G401 (cell line): ENCODE measurements at places on chromosomes 13 and 19. TPM values are rescaled to one million over a fixed set of nuclear protein-coding genes. Genes with fewer than 3 reads are reported as not detected.

DNA sequence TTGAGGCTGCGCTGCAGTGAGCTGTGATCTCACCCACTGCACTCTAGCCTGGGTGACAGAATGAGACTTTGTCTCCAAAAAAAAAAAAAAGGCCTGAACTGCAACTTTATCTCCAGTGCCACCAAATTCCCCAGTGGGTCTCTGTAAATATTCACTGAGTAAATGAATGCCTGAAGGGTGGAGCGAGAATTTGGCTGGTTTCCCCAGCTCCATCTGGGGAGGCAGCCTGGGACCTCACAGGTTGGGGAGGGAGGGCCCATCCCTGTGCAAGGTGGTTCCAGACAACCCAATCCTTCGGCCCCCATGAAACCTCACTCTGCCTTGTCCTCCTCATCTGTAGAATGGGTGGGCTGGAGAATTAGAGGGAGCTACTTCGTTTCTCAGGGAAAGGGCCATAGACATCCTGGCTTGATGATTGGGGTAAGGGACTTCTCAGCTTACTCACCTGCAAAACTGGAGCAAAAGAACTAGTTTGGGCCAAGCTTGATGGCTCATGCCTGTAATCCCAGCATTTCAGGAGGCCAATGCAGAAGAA, 4.2 kb upstream of the PKN1 start:
- DNase-seq = no peak

DNA sequence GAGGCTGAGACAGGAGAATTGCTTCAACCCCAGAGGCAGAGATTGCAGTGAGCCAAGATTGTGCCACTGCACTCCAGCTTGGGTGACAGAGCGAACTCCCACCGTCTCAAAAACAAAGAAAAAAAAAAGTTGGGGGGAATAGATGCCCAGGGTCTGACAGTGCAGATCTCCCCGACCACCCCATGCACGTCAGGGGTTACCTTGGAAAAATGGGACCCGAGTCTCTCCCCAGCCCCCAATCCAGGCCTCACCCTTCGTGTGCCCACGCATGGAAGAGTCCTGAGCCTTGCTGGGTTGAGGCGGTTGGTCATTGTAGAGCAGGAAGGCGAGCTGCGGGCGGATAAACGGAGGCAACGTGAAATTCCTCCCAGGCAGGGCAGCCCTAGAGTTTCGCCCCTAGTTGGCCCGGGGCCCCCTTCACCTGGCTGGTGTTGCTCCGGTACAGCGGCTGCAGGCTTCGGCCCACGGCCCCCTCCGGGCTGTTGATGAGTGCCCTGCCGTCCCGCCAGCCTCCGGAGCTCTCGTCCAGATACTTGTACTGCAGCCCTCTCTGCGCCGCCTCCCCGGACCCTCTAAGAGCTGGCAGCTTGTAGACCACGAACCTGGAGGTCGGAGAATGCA, 588 bp downstream of the DNASE2 start:
- DNase-seq = peak; percentile 67

GRCh38 chr19:18070181-18070580, 16.6 kb downstream of the IL12RB1 start:
- DNase-seq = no peak

- peak; percentile 57 for DNase-seq
Measured at GRCh38 chr19:10724573-10725071, 6.7 kb downstream of the DNM2 start.

DNA sequence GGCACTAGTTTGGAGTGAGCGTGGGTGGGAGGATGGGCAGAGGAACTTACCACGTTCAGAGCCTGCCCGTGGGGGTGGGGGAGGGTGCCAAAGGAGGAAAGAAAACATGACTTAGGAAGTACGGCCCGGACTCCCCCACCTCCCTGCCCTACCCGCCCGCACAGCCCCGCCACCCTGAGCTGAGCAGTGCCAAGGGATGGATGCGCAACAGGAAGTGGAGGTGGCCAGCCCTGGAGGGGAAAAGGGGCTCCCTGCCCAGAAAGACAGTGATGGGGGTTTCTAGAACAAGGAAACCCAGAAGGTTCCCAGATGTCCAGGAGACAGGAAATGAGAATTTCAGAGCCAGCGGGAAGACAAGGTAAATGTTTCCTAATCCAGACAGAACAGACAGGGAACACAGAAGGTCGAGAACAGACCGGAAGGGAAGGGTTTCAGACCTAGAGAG, 6.3 kb downstream of the TEAD2 start:
- no peak for DNase-seq

- DNase-seq = peak; percentile 91
Measured at GRCh38 chr19:14972676-14973075, 7.0 kb downstream of the SLC1A6 start.

- DNase-seq = no peak
Measured at GRCh38 chr19:18832306-18833140, 764 bp downstream of the UPF1 start.

- DNase-seq = no peak
Measured at GRCh38 chr13:57326532-57326931, 159.5 kb downstream of the PRR20E start.

PSG6 gene
- total RNA-seq = 6.1 and 20.4 TPM in 2 replicates

SOX1 gene
- not detected in 2 replicates for total RNA-seq
